ENCODE measurements at places on chromosomes 3 and 15. TPM values are rescaled to one million over a fixed set of nuclear protein-coding genes. Genes with fewer than 3 reads are reported as not detected.

GRCh38 chr15:70935631-70936030 lies 43.0 kb downstream of the LRRC49 start:
- no peak for DNase-seq

SCG3 gene
- 0.04 TPM for total RNA-seq

DNA sequence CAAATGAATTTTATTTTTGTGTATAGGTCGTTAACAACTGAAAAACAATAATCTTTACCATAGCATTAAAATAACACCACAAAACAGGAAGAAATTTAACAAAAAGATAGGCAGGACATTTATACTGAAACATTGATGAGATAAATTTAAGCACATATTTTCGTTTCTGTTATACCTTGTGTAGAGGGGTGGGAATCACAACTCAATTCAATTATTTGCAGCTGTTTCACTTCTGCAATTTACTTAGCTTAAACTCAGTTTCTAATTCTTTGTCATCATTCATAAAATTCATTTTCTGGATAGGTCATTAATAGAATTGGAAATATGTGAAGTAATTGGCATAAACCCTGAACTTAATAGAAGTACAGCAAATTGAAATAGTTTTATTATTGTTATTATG lies 42.3 kb downstream of the TP63 start:
- no peak for DNase-seq

GRCh38 chr3:115021061-115021460 lies 126.0 kb downstream of the ZBTB20 start:
- no peak for DNase-seq

- no peak for DNase-seq
These were observed 355.1 kb upstream of the WNT5A start for GRCh38 chr3:55842204-55842603.

LINGO1 gene
- total RNA-seq: 1.5 TPM

AADACL2 gene
- total RNA-seq: not detected

- peak; percentile 62 for DNase-seq
These were observed 384.7 kb downstream of the ZIC1 start for GRCh38 chr3:147793841-147794240.
